ENCODE measurements at places on chromosomes 13 and 19. TPM values are rescaled to one million over a fixed set of nuclear protein-coding genes. Genes with fewer than 3 reads are reported as not detected.

The SMAD9 gene
- total RNA-seq, result not detected

The HDGFL2 gene
- 75.6 TPM for total RNA-seq

DNA sequence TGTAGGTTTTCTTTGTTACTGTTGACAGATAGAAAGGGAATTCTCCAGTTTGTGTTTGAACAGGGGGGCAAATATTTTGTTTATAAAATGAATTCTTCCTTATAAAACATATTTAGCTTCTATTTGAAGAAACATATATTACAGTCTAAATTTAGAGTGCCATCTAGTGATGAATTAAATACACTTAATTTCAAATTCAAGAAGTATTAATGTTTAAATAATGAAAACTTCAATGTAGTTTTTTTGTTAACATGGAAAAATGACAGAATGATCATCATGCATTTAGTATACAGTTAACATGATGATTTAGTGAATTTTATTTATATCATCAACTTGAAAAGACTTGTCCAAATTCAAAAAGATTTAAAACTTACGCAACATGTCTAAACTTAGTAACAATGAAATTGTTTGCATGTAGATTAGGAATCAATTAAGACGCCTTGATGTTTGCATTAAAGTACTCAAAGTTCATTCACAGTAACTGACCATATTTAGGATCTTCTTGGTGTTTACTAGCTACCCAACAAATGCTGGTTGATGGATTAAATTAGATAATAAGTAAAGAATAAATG, 765.9 kb upstream of the SLITRK1 start:
- H3K36me3 ChIP-seq, result no peaks in the 10 kb centered on the region
- H3K4me3 ChIP-seq, result no peak overlapping the region
- no peaks in the 10 kb centered on the region for H3K27me3 ChIP-seq
- no peaks in the 10 kb centered on the region for H3K4me1 ChIP-seq
- no peak for DNase-seq

The NUMBL gene
- 18.0 TPM for total RNA-seq

DNA sequence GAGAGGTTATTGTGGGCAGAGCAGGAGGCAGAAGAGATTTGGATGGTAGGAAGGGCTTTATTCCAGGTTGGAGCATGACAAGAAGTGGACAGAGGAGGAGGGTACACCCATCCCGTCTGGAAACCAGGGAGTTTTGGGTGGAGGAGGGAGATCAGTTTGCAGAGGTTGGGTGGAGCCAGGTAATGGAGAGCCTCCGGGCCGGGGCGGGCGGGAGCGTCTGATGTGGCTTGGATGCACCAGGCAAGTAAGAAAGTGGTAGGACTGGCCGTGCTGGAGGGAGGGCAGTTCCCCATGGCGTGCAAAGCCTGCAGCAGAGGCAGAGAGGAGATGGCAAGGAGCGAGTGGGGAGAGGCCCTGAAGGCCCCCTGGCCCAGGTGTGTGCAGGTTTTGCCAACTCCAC, 10.9 kb downstream of the IGFLR1 start:
- H3K4me3 ChIP-seq, result no peak overlapping the region
- peaks cover under 1% of the 10 kb centered on the region for H3K4me1 ChIP-seq
- H3K36me3 ChIP-seq, result peaks cover 78% of the 10 kb centered on the region
- no peak overlapping the region for H3K27ac ChIP-seq
- no peaks in the 10 kb centered on the region for H3K27me3 ChIP-seq

The RASGRP4 gene
- 20.0 TPM for total RNA-seq

GRCh38 chr19:23876261-23876660, 38.4 kb upstream of the ZNF726 start:
- H3K36me3 ChIP-seq, result no peaks in the 10 kb centered on the region
- H3K4me3 ChIP-seq, result no peak overlapping the region
- no peaks in the 10 kb centered on the region for H3K4me1 ChIP-seq
- no peak for DNase-seq
- no peaks in the 10 kb centered on the region for H3K27me3 ChIP-seq

- H3K4me3 ChIP-seq, result no peak overlapping the region
- peaks cover 16% of the 10 kb centered on the region for H3K27me3 ChIP-seq
- H3K4me1 ChIP-seq, result no peaks in the 10 kb centered on the region
- DNase-seq, result no peak
- H3K27ac ChIP-seq, result no peak overlapping the region
Measured at GRCh38 chr13:110234532-110234931, 72.4 kb downstream of the COL4A1 start.

GRCh38 chr19:49987159-49987698, 26.3 kb upstream of the SIGLEC11 start:
- DNase-seq, result peak; percentile 84
- H3K36me3 ChIP-seq, result peaks cover 54% of the 10 kb centered on the region
- H3K27me3 ChIP-seq, result no peaks in the 10 kb centered on the region
- no peak overlapping the region for H3K4me3 ChIP-seq
- no peak overlapping the region for H3K27ac ChIP-seq
- peaks cover 6% of the 10 kb centered on the region for H3K4me1 ChIP-seq

The RNF113B gene
- total RNA-seq, result not detected

- no peak overlapping the region for H3K27ac ChIP-seq
- H3K4me1 ChIP-seq, result no peaks in the 10 kb centered on the region
- H3K4me3 ChIP-seq, result no peak overlapping the region
- no peaks in the 10 kb centered on the region for H3K27me3 ChIP-seq
- no peak for DNase-seq
Measured at GRCh38 chr19:55930996-55931515, 1.1 kb downstream of the NLRP13 start.

- H3K27me3 ChIP-seq, result no peaks in the 10 kb centered on the region
- H3K27ac ChIP-seq, result no peak overlapping the region
- DNase-seq, result no peak
- H3K4me1 ChIP-seq, result no peaks in the 10 kb centered on the region
- H3K4me3 ChIP-seq, result no peak overlapping the region
- no peaks in the 10 kb centered on the region for H3K36me3 ChIP-seq
Measured at GRCh38 chr13:76116751-76117360, 480.7 kb downstream of the LMO7 start.

DNA sequence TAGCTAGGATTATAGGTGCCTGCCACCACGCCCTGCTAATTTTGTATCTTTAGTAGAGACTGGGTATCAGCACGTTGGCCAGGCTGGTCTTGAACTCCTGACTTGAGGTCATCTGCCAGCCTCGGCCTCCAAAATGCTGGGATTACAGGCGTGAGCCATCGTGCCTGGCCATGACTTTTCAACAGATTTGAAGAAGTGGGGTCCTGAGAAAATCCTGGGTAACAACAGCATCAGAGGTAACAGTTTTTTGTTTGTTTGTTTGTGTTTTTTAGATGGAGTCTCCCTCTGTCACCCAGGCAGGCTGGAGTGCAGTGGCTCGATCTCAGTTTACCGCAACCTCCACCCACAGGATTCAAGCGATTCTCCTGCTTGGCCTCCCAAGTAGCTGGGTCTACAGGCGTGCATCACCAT, 3.7 kb downstream of the JUNB start:
- DNase-seq, result no peak
- H3K36me3 ChIP-seq, result peaks cover 40% of the 10 kb centered on the region
- peak overlapping the region; percentile 91 for H3K27ac ChIP-seq
- H3K4me1 ChIP-seq, result peaks cover 26% of the 10 kb centered on the region

- H3K4me1 ChIP-seq, result peaks cover 15% of the 10 kb centered on the region
- H3K27me3 ChIP-seq, result no peaks in the 10 kb centered on the region
- peak overlapping the region; percentile 55 for H3K4me3 ChIP-seq
- peak overlapping the region; percentile 48 for H3K27ac ChIP-seq
- H3K36me3 ChIP-seq, result no peaks in the 10 kb centered on the region
- peak; percentile 15 for DNase-seq
Measured at GRCh38 chr13:26721251-26722121, 39.1 kb downstream of the GPR12 start.

GRCh38 chr13:27170221-27170515, 1.4 kb downstream of the USP12 start:
- H3K27ac ChIP-seq, result peak overlapping the region; percentile 99
- DNase-seq, result no peak
- peak overlapping the region; percentile 99 for H3K4me3 ChIP-seq
- peaks cover 60% of the 10 kb centered on the region for H3K4me1 ChIP-seq

The CNFN gene
- total RNA-seq, result 0.53 TPM

DNA sequence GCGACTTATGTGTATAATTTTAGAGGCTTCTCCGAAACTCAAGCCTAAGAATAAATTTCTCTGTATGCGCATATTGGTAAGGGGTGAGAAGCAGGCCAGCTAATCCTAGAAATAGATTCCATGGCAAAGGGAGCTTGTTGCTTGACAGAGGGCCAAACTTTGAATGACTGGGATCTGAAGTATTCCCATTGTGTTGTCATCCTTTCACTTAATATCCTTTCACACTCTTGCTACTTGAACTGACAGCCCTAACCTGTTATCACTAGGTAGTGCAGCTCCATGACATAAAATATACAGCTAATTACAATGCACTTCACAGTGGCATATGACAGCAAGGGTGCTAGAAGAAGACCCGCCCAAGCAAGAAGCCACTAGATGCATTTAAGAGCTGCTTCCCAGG, 309.8 kb downstream of the OXGR1 start:
- no peak overlapping the region for H3K4me3 ChIP-seq
- no peaks in the 10 kb centered on the region for H3K4me1 ChIP-seq
- H3K36me3 ChIP-seq, result no peaks in the 10 kb centered on the region
- no peaks in the 10 kb centered on the region for H3K27me3 ChIP-seq
- H3K27ac ChIP-seq, result no peak overlapping the region

GRCh38 chr19:5537870-5538269, 29.9 kb downstream of the TINCR start:
- peaks cover 6% of the 10 kb centered on the region for H3K27me3 ChIP-seq
- no peaks in the 10 kb centered on the region for H3K4me1 ChIP-seq
- no peak for DNase-seq
- no peak overlapping the region for H3K4me3 ChIP-seq
- no peak overlapping the region for H3K27ac ChIP-seq

The CFAP97D2 gene
- not detected for total RNA-seq

The GET3 gene
- 62.7 TPM for total RNA-seq

GRCh38 chr19:45939792-45940514, 25.4 kb upstream of the NANOS2 start:
- no peak overlapping the region for H3K27ac ChIP-seq
- H3K4me1 ChIP-seq, result no peaks in the 10 kb centered on the region
- H3K36me3 ChIP-seq, result no peaks in the 10 kb centered on the region
- H3K4me3 ChIP-seq, result no peak overlapping the region
- no peak for DNase-seq
- H3K27me3 ChIP-seq, result peaks cover 29% of the 10 kb centered on the region

- H3K27ac ChIP-seq, result no peak overlapping the region
- DNase-seq, result peak; percentile 72
- peak overlapping the region; percentile 64 for H3K4me3 ChIP-seq
- peaks cover 23% of the 10 kb centered on the region for H3K36me3 ChIP-seq
- no peaks in the 10 kb centered on the region for H3K27me3 ChIP-seq
- H3K4me1 ChIP-seq, result peaks cover 39% of the 10 kb centered on the region
Measured at GRCh38 chr19:1266916-1267476, 2.1 kb upstream of the CIRBP start.

The FUT1 gene
- total RNA-seq, result 0.27 TPM

GRCh38 chr19:51783372-51783771, 11.6 kb upstream of the FPR3 start:
- H3K27me3 ChIP-seq, result peaks cover 2% of the 10 kb centered on the region
- H3K36me3 ChIP-seq, result peaks cover 3% of the 10 kb centered on the region
- no peak for DNase-seq
- H3K4me1 ChIP-seq, result no peaks in the 10 kb centered on the region

The GAPDHS gene
- total RNA-seq, result not detected

The OR10H1 gene
- total RNA-seq, result not detected

DNA sequence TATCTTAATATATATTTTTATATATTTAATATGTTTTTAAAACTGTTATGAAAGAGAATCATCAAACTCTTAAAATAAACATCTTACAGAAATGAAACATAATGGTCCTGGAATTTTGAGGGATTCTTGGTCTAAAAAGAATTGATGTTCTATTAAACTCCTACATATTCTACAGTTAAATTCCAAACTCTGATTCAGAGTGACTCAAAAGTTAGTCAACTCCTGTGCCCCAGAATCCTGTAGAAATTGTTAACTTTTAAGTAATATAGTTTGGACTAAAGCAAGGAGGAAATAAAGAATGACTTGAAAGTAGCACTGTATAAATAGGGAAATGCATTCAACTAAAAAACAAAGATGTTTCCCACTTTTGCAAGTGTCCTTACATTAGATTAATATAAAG, 47.7 kb downstream of the FNDC3A start:
- no peak for DNase-seq
- H3K4me3 ChIP-seq, result no peak overlapping the region
- no peak overlapping the region for H3K27ac ChIP-seq
- peaks cover 30% of the 10 kb centered on the region for H3K36me3 ChIP-seq

Data from activated T-helper 2 cell treated with anti-CD3 and anti-CD28 coated beads, Interferon-gamma antibody, Interleukin-2, Interleukin-4, amounts not matched to agents 10 μg/mL and 5 μg/mL and 100 μg/mL, durations not matched to agents 14 hours and 24 hours and 36 hours (primary cell).